ENCODE measurements at places on chromosomes 5 and 9. TPM values are rescaled to one million over a fixed set of nuclear protein-coding genes. Genes with fewer than 3 reads are reported as not detected.

- DNase-seq, result no peak
These were observed at the start of gene COL23A1 for GRCh38 chr5:178590141-178590923. TSS of gene COL23A1 (minus strand) at chr5:178590393.

DNA sequence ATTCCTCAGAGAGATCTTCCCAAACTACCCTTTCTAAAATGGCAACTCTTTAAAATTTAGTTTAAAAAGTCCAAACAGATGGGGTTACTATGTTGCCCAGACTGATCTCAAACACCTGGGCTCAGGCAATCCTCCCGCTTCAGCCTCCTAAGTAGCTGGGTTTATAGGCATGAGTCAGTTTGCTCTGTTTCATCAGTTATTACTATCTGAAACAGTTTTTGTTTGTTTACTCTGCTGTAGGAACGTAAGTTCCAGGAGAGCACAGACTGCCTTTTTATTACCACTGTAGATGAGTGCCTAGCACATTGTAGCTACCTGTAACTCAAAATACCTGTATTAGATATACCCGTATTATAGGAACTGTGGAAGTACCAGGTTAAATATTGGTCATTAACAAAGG is 89.4 kb downstream of the UHRF2 start:
- no peak for DNase-seq

The EIF4E1B gene
- 2.4 TPM for total RNA-seq

DNA sequence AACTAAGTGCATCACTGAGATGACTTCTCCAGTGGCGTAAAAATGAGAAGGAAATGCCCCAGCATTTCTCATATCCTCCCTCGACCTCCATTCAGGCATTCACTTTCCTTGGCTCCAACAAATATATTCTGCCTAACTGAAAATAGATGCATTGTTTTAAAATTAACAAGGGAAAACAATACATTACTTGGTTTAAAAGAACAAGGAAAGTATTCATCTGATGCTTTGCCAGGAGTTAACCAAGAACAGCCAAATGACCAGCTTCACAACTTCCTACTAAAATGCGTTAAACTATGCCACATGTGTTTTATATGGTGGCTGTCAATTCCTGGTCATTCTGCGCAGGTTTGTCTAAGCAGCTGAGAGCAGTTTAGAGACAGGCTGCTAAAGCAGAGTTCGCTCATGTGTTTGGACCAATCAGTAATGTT is 121.4 kb downstream of the GNAQ start:
- no peak for DNase-seq

Measured in OCI-LY7 (cell line).